ENCODE measurements at places on chromosomes 4 and X. TPM values are rescaled to one million over a fixed set of nuclear protein-coding genes. Genes with fewer than 3 reads are reported as not detected.
A peak's percentile ranks its signal among the peaks of the same experiment; 100 is the strongest.

DNA sequence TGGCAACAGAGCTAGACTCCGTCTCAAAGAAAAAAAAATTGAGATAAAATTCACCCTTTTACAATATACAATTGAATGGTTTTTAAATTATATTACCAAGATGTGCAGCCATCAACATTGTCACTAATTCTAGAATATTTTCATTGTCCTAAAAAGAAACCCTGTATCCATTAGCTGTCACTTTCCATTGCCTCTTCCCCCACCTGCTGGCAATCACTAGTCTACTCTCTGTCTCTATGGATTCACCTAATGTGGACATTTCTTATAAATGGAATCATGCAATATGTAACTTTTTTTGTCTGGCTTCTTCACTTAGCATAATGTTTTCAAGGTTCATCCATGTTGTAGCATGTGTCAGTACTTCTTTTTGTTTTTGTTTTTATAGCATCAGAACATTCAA is 20.8 kb downstream of the ABHD18 start:
- DNase-seq = no peak

The WDFY3 gene
- 126 TPM for total RNA-seq

- DNase-seq = no peak
Observed at GRCh38 chr4:20297261-20297660, 45.6 kb downstream of the SLIT2 start.

- no peak for DNase-seq
Observed at GRCh38 chr4:77185686-77186085, 28.7 kb downstream of the CCNG2 start.

The BEX5 gene
- 5.8 TPM for total RNA-seq

DNA sequence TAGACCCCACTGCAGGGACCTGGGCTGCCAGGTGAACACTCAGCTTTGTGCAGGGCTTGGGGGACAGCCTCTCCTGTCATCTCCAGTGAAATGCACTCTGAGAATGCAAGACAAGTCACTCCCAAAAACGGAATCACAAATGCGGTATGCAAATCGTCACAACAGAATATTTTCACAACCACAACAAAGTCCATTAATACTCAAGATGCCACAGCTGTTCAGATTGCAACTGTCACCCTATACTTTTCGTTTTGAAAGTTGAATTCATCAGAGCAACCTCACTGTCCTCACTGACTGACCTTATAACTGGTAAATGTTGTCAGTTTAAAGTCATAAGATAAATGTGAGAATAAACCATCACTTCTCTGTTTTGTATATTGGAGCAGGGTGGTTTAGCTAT is 16.6 kb downstream of the JAKMIP1 start:
- no peak for DNase-seq

DNA sequence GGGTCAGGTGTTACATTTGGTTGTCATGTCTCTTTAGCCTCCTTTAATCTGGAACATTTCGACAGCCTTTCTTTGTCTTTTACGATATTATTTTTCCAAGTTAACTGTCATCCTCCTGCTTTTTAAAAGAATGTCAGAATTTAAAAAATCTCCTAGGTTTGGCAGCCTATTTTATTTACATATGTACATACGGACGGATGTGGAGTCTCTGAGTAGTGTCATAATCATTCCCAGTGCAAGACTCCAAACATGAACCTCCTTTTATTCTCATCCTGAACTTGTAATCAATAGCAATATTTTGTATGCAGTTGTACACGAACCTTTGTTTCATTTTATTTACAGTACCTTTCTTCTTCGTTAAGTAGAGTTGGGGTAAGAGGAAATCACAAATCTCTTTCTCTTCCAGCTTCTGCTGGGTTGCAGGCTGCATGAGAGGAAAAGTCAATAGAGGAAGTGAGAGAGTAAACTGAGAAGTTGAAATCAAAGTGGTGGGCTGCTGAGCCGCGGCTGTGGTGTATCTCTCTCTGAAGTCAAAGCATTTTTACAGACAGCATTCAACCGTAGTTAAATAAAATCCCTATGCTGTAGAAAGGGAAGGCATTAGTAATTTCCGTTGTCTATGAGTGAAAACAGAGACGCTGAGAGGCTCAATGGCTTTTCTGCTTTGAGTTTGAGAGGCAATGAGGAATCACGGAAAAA is 53.9 kb upstream of the RPS6KA3 start:
- no peak for DNase-seq

GRCh38 chr4:117796677-117797076 is 237.6 kb upstream of the NDST3 start:
- no peak for DNase-seq

DNA sequence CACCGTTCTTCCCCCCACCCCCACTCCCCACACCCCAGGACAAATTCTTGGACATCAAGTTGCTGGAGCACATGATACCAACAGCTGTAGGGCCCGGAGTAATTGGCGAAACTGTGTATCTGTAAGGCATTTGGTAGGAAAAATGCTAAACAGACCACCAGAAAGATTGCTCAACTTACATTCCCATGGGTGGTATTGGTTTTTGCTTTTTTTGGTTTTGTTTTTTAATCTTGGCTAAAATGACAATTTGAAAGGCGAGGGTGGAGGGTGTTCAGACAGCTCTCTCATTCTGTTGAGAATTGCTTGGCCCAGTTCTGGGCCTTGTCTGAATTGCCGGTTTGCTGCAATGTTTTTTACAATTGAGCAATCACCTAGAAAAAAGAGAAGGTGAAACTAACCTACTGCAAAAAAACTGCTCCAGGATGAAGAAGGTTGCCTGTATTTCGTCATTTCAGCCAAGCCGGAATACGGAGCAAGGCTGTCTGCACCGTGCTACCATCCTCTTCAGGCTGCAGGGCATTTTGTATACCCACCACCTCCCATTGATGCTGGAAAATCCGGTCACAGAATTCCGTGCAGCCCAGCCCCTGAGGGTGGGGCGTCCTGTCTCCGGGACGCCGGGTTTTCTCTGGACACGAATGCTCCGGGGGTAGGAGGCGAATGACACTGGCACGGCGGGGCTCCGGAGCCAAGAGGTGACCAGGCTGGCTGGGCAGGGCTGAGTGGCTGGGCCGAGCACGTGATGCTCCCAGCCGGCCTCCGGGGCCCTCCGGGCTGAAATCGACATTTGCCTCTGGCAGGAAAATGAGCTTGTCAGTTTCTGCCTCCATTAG is at the start of gene CLCN4:
CLCN4 (plus strand) TSS at position 777 of the 833 bp plus-strand sequence. CDS start 28,058 bp downstream, outside the sequence.
- DNase-seq = peak; percentile 87

DNA sequence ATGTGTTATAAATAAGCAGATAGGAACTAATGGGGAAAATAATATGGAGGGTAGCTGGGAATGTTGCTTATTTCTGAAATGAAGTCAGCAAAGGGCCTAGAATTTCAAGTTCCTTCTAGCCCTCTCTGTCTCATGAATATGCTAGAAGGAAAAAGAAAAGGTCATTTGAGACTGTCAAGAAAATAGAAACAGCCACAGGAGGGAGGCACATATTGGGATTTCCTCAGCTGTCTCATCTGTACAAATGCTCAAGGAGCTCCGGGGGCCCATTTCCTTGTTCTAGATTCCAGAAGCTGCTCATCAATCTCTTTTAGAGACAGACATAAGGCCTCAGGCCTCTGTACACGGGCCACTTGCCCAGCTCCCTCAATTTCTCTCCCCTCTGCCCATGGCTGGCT is 127.6 kb upstream of the ETNPPL start:
- no peak for DNase-seq

DNA sequence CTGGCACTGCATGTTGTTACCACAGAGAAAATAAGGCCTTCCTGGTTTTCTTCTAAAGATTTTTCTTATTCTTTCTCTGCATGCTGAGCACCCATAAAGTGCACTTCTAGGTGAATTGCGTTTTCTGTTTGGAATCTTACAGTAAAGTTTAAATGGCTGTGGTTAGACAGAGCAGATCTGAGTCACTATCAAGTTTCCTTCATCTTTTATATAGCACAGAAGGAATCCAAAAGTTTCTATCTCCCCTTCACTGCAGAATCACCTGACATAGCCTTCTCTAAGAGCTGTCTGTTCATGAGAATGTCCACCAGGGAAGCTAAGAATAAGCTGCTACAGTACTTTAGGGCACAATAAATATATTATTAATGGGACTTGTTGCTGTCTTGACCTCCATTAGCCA is 455.5 kb upstream of the FAM241A start:
- DNase-seq = no peak

DNA sequence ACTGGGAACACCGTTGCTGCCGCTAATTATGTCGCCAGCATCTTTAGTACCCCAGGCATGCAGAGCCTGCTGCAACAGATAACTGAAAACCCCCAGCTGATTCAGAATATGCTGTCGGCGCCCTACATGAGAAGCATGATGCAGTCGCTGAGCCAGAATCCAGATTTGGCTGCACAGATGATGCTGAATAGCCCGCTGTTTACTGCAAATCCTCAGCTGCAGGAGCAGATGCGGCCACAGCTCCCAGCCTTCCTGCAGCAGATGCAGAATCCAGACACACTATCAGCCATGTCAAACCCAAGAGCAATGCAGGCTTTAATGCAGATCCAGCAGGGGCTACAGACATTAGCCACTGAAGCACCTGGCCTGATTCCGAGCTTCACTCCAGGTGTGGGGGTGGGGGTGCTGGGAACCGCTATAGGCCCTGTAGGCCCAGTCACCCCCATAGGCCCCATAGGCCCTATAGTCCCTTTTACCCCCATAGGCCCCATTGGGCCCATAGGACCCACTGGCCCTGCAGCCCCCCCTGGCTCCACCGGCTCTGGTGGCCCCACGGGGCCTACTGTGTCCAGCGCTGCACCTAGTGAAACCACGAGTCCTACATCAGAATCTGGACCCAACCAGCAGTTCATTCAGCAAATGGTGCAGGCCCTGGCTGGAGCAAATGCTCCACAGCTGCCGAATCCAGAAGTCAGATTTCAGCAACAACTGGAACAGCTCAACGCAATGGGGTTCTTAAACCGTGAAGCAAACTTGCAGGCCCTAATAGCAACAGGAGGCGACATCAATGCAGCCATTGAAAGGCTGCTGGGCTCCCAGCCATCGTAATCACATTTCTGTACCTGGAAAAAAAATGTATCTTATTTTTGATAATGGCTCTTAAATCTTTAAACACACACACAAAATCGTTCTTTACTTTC is 1.8 kb downstream of the UBQLN2 start:
- no peak for DNase-seq

GRCh38 chrX:149010853-149011224 is 494.3 kb downstream of the IDS start:
- no peak for DNase-seq

DNA sequence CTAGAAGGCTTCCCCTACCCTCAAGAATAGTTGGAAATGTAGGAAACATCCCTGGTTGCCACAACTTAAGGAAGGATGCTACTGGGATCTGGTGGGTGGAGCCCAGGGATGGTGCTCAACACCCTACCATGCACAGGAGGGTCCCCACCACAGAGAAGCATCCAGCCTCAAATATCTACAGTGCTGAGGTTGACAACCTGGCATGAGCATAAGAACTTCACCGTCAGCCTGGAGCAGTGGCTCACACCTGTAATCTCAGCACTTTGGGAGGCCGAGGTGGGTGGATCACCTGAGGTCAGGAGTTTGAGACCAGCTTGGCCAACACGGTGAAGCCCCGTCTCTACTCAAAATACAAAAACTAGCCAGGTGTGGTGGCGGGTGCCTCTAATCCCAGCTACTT is 24.0 kb upstream of the ASMTL start:
- DNase-seq = no peak

GRCh38 chr4:76584241-76585152 is 149.5 kb downstream of the SHROOM3 start:
- no peak for DNase-seq

DNA sequence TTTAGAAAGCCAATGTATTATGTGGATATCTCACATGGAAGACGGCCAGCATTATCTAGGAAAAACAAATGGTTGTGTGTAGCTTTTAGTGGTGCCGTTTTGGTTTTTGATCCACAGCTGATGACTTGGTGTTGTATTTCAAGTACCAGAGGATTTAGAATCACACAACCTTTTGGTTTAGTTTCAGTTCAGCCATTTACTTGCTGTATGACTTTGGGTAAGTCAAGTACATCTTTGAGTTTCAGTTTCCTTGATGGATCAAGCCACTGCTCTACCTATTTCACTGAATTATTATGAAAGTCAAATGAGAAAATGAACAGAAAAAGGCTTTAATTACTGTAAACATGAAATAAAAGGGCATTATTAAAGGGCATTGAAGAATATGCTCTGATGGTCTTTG is 205.6 kb downstream of the ZIC3 start:
- DNase-seq = no peak

DNA sequence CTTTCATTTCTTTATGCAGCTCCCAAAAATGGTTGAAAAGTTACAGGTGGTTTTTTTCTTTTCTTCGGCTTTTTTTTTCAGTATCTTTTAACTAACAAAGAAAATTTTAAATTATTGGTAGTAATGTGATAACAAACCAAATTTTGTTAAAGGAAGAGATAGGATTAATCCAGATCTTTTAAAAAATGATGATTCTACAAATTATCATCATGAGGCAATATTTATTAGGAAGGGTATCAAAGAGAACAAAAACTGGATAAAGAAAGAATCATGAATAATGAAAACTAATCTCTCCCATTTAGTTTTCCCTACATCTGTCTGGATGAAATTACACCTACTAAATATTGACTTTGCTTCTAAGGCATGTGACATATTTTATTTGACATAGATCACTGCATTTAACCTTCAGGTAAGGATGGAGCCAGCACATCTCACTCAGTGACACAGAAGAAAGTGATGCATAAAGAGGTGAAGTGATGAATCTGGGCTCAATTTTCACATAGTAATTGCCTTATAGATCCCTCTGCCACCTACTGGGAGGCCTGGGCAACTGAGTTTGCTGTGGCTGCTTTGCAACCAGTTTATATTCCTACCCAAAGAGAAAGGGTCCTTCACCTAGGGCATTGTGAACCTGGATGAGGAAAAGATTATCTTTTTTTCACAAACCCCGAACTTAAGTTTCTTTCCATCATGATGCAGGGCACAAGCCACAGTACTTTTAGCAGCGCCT is 155.6 kb downstream of the HNRNPD start:
- DNase-seq = no peak

DNA sequence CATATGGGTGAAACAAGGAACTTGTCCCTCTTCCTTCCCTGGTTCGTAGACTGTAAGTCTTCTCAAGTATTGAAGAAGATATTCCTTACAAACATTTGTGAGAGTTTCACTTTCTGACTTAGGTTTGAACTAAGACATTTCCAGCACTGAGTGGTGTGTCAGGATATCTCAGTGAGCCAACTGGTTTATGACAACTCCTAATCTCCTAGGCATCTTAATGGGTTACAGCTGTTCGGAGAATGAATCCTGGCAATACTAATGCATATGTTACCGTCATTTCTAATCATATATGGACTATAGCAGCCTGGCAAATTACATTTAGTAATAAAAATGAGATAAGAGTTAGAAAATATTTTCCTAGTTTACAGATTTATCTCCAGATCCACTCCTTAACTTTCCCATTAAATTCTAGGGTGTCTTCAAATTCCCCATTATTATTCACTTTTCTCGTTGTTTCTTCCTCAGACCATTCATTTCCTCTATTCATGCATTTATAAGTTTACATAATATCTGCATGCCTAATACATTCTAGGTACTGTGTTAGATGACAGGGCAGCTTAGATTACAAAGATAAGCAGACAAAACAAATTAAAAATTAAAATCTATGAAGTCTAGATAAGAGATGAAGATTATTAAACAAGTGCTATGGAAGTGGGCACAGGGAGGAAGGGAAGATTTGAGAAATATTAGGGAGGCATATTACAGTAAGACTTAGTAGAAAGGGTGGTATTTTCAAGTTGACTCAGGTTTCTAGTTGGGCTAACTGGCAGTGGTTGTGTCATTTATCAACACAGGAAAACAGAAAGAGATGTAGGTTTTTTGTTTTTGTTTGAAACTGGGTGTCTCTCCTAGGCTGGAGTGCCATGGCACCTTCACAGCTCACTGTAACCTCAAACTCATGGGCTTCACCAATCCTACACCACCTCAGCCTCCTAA is 173.9 kb downstream of the WDFY3 start:
- no peak for DNase-seq

Measured in upper lobe of right lung (tissue), 1 donor.